Colonic mucosa (tissue), 4 donors: ENCODE measurements at places on chromosomes 5 and 9. TPM values are rescaled to one million over a fixed set of nuclear protein-coding genes. Genes with fewer than 3 reads are reported as not detected.

Gene ZBTB6
- total RNA-seq: 6.6 TPM

GRCh38 chr5:61768692-61769281, 436.7 kb downstream of the ZSWIM6 start:
- no peaks in the 10 kb centered on the region for H3K4me1 ChIP-seq
- H3K36me3 ChIP-seq: no peaks in the 10 kb centered on the region
- no peaks in the 10 kb centered on the region for H3K27me3 ChIP-seq
- H3K4me3 ChIP-seq: no peak overlapping the region
- H3K27ac ChIP-seq: no peak overlapping the region

DNA sequence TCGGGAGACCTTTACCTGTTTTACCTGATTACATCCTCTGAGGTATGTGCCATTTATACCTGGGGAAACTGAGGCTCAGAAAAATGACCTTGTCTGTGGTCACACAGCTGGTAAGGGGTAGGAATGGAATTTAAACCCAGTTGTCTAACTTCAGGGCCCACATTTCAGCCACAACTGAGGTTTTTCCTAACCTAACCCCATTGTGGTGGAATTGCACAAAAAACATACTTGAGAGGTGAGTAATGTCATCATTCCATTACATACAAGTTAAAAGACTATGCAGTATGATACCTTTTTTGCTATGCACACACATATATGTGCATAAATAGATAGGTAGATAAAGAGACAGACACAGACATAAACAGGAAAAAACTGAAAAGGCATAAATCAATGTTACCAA, 14.1 kb downstream of the FGF1 start:
- no peaks in the 10 kb centered on the region for H3K36me3 ChIP-seq
- H3K4me1 ChIP-seq: no peaks in the 10 kb centered on the region
- no peak overlapping the region for H3K27ac ChIP-seq
- DNase-seq: no peak
- H3K4me3 ChIP-seq: no peak overlapping the region

GRCh38 chr5:154200221-154200620, 9.7 kb downstream of the GALNT10 start:
- H3K27me3 ChIP-seq: no peaks in the 10 kb centered on the region
- H3K27ac ChIP-seq: no peak overlapping the region
- no peak overlapping the region for H3K4me3 ChIP-seq
- no peaks in the 10 kb centered on the region for H3K36me3 ChIP-seq
- peaks cover 10% of the 10 kb centered on the region for H3K4me1 ChIP-seq
- DNase-seq: no peak

DNA sequence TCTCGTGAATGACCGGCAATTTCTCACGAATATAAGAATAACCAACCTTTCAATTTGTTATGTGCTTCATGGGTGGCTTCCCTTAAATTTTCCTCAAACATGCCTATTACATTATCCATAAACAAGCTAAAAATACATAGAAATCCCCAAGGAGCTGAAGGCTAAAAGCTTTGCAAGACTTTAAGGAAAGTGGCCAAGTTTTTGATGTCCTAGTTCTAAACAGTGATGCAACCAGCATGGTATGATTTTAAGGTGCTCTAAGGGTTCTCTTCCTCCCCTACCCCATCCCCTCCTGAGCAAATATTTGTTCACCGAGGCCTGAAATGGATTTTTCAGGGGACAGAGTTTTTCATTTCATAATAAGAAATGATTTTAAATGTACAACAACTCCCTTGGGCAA, 79.8 kb downstream of the RGS7BP start:
- H3K27me3 ChIP-seq: no peaks in the 10 kb centered on the region
- no peak overlapping the region for H3K27ac ChIP-seq
- no peaks in the 10 kb centered on the region for H3K36me3 ChIP-seq
- DNase-seq: no peak
- no peak overlapping the region for H3K4me3 ChIP-seq
